Uterus (tissue), 4 donors: ENCODE measurements at places on chromosomes 7 and 10. TPM values are rescaled to one million over a fixed set of nuclear protein-coding genes. Genes with fewer than 3 reads are reported as not detected.
A peak's percentile ranks its signal among the peaks of the same experiment; 100 is the strongest.

Gene CRHR2
- total RNA-seq, result not detected

DNA sequence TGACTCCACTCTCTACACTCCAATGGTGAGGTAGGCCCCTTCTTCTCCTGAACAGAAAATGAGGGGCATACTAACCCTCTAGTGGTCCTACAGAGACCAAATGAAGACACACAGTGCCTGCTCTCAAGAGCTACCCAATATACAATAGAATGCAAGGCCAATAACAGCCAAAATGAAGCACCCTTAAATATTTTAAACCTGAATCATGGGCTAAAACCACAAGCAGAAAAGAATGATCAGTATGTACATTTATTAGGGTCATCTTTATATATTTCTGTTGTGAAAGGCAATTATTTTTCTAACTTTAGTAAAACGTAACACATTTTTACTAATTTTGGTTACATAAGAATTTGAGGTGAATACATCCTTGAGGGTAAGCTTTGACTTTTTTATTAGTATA lies 49.9 kb upstream of the COL1A2 start:
- no peak overlapping the region for H3K27ac ChIP-seq
- no peaks in the 10 kb centered on the region for H3K36me3 ChIP-seq
- no peaks in the 10 kb centered on the region for H3K4me1 ChIP-seq
- no peak for DNase-seq

- H3K27me3 ChIP-seq, result no peaks in the 10 kb centered on the region
- H3K36me3 ChIP-seq, result no peaks in the 10 kb centered on the region
- no peaks in the 10 kb centered on the region for H3K4me1 ChIP-seq
- no peak overlapping the region for H3K4me3 ChIP-seq
- H3K27ac ChIP-seq, result no peak overlapping the region
These were observed 449.6 kb downstream of the SORCS1 start for GRCh38 chr10:106714734-106715555.

- H3K27me3 ChIP-seq, result no peaks in the 10 kb centered on the region
- H3K4me1 ChIP-seq, result no peaks in the 10 kb centered on the region
- H3K36me3 ChIP-seq, result no peaks in the 10 kb centered on the region
- no peak overlapping the region for H3K4me3 ChIP-seq
- no peak for DNase-seq
These were observed 58.9 kb downstream of the SH2D4B start for GRCh38 chr10:80596391-80597257.

GRCh38 chr10:46255801-46256747 lies 30.7 kb upstream of the ANTXRL start:
- H3K4me1 ChIP-seq, result no peaks in the 10 kb centered on the region
- H3K27ac ChIP-seq, result peak overlapping the region; percentile 34
- H3K4me3 ChIP-seq, result no peak overlapping the region
- no peaks in the 10 kb centered on the region for H3K36me3 ChIP-seq
- no peaks in the 10 kb centered on the region for H3K27me3 ChIP-seq
- DNase-seq, result peak; percentile 34
